ENCODE measurements at places on chromosomes 6 and 20. TPM values are rescaled to one million over a fixed set of nuclear protein-coding genes. Genes with fewer than 3 reads are reported as not detected.

Gene FRK
- total RNA-seq, result 2.5 TPM

Gene RMND1
- total RNA-seq, result 19.0 TPM

Gene ALDH8A1
- total RNA-seq, result 0.04 TPM

Gene GSTA2
- total RNA-seq, result not detected

Gene TRIM26
- 38.1 TPM for total RNA-seq

Measured in foreskin keratinocyte (primary cell).